LHCN-M2 (cell line): ENCODE measurements at places on chromosomes 7 and 10. TPM values are rescaled to one million over a fixed set of nuclear protein-coding genes. Genes with fewer than 3 reads are reported as not detected.
A peak's percentile ranks its signal among the peaks of the same experiment; 100 is the strongest.

RAPGEF5 gene
- total RNA-seq = under 0.01 and 0.06 TPM in 2 replicates

TWIST1 gene
- 145 and 175 TPM in 2 replicates for total RNA-seq

SLC26A5 gene
- not detected in 2 replicates for total RNA-seq

PYROXD2 gene
- total RNA-seq = 9.3 and 11.4 TPM in 2 replicates

DNA sequence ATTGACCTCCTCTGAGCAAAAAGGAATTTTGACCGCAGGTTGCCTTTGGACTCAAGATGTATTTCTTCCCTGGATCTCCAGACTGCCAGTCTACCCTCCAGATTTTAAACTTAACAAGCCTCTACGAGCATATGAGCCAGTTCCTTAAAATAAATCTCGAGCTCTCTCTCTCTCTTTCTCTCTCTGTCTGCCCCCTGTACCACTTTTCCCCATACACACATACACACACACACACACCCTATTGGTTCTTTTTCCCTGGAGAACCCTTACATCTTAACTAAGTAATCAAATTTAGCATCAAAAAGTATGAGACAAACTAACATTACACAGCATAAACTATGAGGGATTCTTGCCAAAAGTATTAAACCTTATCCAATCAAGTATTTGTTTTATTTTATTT is 11.4 kb downstream of the BCAP29 start:
- DNase-seq = no peak

DNA sequence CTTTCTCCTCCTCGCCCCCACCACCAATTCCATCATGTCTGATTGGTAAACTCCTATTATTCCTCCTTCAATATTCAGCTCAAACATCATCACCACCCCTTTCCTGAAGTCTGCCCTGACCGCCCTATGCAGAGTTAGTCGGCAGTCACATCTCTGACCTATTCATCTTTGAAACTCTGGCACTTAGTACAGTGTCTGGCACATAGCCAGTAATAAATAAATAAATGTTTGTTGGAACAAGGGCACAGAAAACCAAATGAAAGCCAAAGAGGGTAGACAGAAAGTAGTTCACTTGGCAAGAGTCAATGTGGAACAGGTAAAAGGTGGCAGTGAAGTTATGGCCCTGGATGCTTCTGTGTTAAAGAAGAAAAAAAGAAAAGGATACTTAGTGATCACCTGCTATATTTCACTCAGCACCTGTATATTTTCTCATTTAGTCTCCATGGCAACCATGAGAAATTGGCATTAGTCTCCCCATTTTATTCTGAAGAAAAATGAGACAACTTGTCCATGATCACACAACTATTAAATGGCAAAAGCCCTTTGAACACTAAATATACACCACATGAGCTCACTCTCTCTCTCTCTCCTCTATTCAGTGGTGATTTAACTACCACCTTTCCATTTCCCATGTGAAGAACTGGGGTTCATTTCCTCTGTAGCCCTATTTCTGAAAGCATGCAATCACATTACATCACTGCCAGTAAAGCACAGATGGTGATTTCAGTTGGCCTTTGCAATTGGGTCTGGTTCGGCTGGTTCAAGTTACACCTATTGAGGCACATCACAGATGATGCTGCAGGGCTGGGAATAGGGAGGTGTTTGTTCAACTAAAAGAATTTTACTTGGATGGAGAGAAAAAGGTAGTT is 25.3 kb downstream of the CHCHD3 start:
- DNase-seq = peak; percentile 20

DNA sequence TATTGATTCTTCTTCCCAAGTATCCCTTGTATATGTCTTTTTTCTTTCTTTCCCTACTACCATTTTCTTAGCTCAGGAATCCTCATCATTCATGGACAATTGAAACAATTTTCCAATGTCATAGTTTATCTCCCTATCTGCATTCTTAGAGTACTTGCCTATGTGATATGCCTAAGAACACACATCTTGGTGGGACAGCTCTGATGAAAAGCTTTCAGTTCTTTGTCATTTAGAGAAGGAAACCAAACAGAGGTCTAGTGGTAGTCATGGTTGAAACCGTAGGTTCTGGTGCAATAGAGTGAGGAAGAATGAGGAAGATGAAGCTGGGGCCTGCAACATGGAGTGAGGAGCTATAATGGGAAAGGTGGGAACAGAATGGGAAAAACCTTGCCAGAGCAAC is 28.2 kb downstream of the TDRD1 start:
- no peak for DNase-seq

DNA sequence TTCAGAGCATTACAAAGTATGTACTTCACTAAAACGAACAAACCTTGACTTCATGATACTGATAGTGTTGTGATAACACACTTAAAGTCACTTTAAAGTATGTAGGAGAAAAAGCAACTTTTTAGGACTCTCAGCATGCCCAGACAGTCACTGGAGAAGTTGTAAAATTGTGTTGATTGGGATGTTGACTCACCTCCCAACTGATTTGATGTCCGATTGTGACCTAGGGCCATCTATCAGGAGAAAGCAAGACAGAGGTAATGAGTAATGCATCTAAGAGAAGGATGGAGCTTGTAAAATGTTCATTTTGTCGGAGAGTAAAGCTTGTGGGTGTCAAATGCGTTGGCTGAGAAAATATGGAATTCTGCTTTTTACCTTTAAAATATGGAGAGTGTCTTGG is 135.4 kb upstream of the SEMA3D start:
- no peak for DNase-seq

DNA sequence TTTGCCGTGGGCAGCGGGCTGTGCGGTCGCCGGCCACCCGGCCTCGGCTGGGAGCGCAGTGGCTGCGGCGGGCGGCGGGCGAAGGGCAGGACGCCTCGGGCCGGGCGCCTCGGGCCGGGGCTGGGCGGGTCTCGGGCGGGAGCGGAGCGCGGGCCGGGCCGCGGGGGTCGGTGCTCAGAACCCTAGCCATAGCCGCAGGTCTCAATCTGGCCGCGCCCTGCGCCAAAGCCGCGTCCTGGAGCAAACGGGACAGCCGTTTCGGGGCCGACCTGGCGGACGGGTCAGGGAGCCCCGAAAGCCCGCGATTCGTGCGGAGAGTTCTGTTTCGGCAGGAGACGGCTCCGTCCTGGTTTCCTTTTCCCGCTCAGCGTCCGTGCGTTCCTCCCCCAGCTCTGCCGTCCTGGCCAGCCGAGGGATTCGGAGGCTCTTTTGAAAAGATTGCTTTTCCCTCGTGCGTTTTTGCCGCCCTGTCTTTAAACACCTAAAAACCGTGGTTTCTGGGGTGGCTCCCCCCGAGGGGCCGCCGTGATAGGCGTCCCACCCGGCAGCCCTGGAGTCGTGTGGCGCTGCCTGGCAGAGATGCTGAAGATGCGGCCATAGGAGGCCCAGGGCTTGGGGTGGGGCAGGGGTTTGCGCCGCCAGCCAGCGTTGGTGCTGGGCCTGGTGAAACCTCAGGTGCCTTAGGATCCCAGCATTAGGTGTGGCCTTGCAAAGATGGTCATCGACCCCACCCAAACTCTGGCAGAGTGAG is 727 bp downstream of the RET start:
- no peak for DNase-seq

DNA sequence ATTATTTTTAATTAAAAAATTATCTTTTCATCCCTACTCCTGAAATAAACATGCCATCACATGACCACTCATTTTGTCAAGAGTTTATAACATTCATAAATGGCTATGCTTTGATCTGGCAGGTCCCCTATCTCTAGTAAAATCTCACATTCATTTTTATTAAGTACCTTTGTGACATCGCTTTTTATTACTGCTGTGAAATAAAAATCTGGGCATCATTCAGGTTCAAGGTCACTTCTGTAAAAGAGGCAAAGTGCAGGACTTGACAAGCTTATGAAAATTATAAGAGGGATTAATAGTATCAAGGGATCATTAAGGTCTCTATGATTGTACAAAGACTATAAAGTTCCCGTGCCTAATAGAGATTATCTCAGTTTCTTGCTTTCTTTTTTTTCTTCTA is 416.8 kb upstream of the SEMA3A start:
- DNase-seq = no peak

GRCh38 chr10:80466724-80467326 is 12.7 kb downstream of the TSPAN14 start:
- no peak for DNase-seq
